ENCODE measurements at places on chromosomes 12 and 14.

DNA sequence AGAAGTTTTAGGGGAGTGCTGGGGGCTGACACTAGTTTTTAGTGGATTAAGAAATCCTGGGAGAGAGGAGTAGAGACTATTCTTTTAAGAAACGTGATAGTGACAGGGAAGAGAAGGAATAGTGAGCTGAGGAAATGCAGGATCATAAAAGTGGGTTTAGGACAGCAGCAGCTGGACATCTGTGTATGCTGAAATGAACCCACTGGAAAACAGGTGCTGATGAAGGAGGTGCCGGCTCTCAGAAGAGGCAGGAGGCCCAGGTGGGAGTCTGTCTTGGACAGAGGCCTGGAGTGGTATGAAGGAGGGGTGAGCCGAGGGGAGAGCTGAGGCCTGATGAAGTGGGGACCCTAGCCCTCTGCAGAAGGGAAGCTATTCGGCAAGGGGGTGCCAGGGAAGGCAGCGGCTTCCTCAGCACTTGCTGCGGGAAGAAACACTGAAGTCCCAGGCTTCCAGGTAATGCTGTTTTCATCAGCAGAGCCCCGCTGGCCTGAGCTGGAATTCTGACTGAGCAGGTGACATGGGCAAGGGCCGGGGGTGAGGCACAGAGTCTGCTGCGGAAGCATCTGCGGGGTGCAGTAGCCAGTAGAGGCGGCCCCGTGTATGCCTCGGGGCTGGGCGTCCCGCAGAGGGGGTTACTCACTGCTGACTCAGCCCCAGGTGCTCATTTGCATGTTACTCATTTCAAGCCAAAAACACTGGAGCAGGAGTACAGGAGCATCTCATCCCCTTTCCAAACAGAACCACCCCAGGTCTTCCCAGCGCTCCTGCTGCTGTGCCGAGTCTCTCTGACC is 89.7 kb downstream of the TMCC3 start:
- DNase-seq = no peak

GRCh38 chr12:96427269-96427729 is 27.1 kb upstream of the CDK17 start:
- no peak for DNase-seq

GRCh38 chr12:713281-713875 is 39.0 kb upstream of the WNK1 start:
- DNase-seq = no peak

GRCh38 chr14:95662376-95663186 is 23.6 kb upstream of the TCL1B start:
- DNase-seq = no peak

DNA sequence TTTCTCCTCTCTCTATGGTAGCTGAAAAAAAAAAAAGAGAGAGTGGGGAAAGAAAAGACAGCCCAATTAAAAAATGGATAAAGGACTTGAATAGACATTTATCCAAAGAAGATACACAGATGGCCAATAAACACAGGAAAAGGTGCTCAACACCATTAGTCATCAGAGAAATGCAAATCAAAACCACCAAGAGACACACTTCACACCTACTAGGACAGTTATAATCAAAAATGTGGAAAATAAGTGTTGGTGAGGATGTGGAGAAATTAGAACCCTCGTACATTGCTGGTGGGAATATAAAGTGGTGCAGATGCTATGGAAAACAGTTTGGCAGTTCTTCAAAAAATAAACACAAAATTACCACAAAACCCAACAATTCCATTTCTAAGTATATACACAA is 172.4 kb upstream of the GRIN2B start:
- DNase-seq = no peak

GRCh38 chr12:89211456-89211855 is 140.8 kb downstream of the DUSP6 start:
- DNase-seq = no peak

DNA sequence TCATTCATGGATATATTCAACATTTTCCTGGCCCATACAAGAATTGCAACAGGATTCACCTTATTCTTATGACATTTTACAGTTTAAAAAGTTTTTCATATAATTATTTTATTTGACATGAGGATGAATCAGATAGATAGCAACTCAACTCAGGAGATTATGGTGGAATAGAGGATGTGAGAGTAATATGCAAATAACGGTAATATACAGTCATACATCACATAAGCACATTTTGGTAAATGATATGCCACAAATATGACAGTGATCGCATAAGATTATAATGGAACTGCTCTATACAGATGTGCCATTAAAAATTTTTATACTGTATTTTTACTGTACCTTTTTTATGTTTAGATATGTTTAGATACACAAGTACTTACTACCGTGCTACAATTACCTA is 24.1 kb upstream of the CRADD start:
- DNase-seq = no peak

All from CD4-positive, alpha-beta T cell (primary cell).